Immature natural killer cell (primary cell): ENCODE measurements at places on chromosomes 2 and 18.

DNA sequence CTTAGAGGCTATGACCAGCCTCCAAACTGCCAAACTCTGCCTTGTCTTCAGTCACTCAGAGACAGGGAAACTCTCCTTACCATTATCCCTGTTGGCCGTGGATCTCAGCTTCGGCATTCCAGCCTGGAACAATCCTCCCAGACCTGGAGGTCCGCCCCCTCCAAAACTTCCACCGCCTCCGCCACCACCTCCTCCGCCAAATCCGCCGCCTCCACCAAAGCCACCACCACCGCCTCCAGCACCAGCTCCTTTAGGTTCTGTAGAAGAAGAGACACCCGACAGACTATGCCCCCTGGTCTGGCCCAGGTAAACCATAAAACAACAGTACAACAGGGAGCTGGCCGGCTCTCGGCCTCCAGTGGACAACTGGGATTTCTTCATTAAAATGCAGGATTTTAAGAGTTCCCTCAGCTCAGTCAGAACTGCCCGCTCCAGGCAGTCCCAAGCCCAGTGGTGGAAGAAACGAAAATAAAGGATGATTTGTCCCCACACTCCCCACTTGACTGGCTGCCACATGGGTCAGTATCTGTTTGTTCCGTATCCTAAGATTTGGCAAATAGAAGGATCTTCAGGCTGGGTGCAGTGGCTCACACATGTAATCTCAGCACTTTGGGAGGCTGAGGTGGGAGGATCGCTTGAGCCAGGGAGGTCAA, 22.4 kb downstream of the WIPF1 start:
- no peak for DNase-seq

DNA sequence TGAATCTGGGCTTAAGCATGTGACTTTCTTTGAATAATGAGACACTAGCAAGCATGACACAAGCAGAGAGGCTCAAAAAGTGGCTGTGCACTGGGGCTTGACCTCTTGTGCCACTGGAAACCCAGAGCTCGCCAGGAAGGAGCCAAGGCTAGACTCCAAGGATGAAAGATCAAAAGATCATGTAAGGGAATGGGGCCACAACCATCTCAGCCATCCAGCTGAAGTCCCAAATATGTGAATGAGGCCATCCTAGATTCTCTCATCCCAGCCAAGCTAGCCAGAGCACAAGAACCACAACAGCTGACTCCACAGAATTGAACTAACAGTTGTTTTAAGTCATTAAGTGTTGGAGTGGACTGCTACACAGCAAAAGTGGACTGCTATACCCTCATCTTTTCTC, 288.1 kb downstream of the CCDC178 start:
- no peak for DNase-seq

DNA sequence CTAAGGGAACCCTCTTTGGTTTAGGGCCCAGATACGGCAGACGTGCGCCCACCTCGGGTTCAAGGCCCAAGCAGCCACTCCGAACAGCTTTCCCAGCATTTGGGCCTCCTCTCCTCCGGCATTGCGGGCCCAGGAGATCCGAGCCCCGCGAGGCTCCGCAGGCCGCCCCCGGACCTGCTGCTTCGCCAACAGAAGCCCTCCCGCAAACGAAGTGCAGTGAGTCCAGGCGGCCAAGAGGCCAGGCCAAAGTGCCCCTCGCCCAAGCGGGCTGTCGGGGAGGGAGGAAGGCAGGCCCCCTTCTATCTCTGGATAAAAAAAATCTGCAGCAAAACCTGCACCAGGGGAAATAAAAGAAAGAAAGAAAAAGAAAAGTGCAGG, 6.0 kb downstream of the EN1 start:
- no peak for DNase-seq

- no peak for DNase-seq
These were observed 7.9 kb downstream of the TMEM18 start for GRCh38 chr2:669323-669722.

GRCh38 chr2:190596993-190597392, 51.9 kb upstream of the NAB1 start:
- DNase-seq = no peak

- no peak for DNase-seq
These were observed 126.4 kb upstream of the EPAS1 start for GRCh38 chr2:46170611-46171350.

DNA sequence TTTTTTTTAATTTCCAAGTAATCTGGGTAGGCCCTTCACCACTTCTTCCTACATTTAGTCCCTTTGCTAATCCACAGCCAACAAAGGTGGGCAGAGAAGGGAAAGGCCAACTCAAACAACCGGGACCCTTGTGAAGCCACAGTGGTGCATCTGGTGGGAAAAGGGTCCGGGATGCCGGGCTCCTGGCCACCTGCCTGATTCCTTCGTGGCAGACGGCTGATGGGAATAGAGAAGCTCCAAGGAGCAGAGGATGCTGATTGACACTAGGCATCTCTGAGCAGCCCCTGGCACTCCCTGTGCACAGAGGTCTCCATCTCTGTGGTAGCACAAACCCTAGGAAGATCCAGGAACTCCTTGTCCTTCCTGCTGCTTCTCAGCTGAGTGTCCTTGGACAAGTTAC, 37.0 kb downstream of the POLR1A start:
- no peak for DNase-seq

GRCh38 chr2:24451805-24452501, 39.1 kb upstream of the NCOA1 start:
- peak; percentile 22 for DNase-seq

DNA sequence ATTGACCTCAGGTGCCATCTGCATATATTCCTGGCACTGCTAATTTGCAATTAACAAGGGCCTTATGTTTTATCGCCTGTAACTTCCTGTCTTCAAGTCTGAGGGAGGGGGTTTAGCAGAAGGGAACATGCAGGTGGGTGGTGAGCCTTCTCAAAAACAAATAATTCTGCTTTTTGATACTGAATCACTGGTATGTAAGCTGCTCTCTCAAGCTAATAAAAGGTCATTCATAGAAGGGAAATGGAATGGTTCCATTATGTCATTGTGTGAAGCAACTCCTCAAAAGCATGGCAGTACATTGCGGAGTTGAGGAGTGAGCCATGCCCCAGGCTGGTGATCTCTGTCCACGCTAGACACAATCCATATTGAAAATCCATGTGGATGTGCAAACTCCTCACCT, 414.8 kb upstream of the ID2 start:
- no peak for DNase-seq

GRCh38 chr2:109375656-109376055, 238.1 kb downstream of the SEPTIN10 start:
- no peak for DNase-seq

- no peak for DNase-seq
These were observed 50.6 kb downstream of the CD8B2 start for GRCh38 chr2:106537791-106538191.

- no peak for DNase-seq
These were observed 405.9 kb downstream of the XIRP2 start for GRCh38 chr2:167293943-167294775.

- no peak for DNase-seq
These were observed 161.6 kb upstream of the NCK2 start for GRCh38 chr2:105582952-105583660.

- no peak for DNase-seq
These were observed 74.9 kb upstream of the KLF7 start for GRCh38 chr2:207240649-207241048.

DNA sequence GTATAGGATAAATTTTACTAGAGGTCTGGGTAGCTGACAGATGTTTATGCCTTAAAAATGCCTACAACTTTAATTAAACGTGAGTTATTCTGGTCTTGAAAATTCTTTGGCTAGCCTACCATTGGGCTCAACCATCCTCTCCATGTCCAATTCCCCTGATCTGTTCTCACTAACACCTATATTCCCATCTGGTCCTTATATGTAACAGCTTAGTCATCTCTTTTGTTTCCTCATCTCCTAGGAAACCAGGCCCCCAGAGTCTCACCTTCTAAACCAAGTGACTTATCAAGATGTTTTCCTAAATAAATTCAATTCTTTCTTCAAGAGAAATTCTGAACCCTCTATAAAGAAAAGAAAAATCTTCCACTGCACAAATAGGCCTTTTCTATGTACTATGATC, 148.5 kb downstream of the TTC32 start:
- no peak for DNase-seq

DNA sequence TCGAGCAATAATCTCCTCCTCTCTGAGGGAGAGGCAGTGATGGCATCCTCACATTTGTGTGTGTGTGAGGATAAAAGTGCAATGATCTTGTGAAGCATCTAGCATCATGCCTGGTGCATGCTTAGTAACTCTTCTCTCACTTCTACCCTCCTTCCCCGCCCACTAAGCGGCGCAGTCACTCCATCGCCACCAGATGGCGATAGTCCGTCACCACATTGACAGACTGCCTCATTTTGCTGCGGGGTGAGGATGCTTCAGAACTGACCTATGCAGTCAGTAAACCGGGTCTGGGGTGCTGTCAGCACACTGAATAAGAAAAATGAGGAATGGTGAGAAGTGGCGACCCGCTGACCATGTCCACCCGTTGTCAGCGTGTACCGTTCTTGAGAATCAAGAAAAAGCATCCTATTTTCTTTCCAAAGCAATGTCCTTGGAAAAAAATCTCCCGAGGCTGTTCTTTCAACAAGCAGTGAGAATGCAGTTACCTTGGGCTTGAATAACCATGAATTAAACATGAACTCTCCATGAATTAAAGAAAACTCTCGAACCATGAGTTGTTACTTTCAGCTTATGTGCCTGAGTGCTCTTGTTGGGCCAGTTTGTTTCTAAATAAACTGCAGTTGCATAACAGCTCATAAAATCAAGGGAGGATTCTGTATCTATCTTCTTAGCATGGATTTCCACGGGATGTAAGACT, 37.3 kb upstream of the TMEM177 start:
- DNase-seq = peak; percentile 46

GRCh38 chr18:48754993-48755473, 195.7 kb downstream of the SMAD7 start:
- DNase-seq = no peak

GRCh38 chr18:28059861-28060260, 117.1 kb downstream of the CDH2 start:
- DNase-seq = no peak

DNA sequence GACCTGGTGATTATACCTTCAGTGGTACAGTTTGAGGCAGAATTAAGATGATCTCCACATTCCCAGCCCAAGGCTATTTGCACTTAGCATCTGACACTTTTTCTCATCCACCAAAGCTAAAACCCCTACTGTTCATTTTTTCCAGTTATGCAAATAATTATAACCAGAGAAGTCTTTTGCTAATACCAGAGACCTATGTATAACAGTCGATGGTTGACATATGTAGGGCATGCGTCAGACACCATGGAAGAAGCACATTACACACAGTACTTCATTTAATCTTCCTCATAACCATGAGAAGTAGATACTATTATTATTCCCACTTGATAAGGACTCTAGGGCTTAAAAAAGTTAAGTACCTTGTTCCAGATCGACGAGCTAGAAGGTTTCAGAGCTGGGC, 36.5 kb downstream of the AP1S3 start:
- no peak for DNase-seq

DNA sequence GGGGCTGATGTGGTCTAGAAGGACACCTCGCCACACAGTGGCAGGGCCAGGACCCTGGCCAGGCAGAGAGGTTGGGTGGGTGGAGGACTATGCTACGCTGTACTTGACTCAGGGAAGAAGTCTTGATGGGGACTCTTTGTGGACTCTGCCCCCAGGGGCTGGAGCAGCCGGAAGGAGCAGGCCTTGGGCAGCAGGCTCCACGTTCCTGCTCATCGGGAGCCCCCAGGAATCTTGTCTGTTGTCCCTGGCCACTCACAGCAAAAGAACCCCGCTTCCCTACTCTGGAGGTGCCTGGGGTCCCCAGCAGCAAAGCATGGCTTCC, 79.0 kb downstream of the POLR1A start:
- DNase-seq = no peak

GRCh38 chr2:175805442-175806124, 196.5 kb downstream of the LNPK start:
- no peak for DNase-seq

DNA sequence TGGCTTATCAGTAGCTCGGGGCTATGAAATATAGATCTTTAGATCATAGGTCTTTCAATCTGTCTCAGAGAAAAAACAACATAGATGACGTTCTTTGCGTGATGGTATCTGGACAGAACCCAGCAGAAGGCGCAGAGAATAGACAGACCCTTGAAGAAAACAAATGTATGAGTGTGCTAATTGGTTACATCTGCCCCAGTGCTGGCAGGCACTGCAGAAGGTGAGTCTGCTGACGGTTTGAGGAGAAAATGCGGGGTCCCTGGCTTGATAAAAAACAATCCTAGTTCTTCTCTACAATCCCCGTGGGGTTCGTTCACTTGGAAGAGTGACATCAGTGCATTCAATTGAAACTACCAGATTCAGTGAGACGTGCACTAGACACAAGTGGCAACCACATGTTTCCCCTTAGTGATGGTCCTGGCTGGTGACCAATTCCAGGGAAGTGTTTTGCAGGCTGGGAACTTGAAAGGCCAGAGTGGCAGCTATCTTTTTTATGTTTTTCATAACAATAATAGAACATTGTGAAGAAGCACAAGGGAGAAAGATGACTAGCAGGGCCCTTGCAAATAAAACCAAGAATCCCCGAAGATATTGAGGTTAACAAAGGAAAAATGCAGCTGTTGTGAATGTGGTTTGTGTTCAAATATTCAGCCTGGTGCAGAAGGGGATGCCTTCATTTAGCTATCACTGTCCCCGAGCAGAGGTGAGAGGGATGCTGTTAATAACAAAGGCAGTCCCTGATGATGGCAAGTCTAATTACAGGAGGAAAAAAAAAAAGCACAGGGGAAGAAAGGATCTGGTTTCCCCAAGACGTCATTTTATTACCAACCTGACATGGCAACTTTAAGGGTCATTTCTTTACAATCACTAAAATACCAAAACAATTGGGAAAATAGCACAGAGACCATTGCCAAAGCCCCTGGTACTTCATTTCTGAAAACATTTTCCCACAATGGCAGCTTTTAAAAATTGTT, 337.6 kb upstream of the FIGN start:
- DNase-seq = no peak

DNA sequence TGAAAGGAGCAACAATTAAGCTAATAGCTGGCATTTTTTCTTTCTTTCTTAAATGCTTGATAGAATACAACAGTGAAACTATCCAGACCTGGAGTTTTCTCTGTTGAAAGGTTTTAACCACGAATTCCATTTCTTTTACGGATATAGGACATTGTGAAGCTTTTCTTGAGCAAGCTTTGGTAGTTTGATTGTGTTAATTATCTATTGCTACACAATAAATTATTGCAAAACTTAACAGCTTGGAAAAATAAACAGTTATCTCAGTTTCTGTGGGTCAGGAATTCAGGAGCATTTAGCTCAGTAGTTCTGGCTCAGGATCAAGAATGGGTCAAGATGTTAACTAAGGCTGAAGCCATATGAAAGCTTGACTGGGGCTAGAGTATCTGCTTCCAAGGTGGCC, 11.7 kb downstream of the PHOSPHO2 start:
- DNase-seq = no peak

- no peak for DNase-seq
These were observed 80.4 kb downstream of the MYO3B start for GRCh38 chr2:170258382-170258781.

DNA sequence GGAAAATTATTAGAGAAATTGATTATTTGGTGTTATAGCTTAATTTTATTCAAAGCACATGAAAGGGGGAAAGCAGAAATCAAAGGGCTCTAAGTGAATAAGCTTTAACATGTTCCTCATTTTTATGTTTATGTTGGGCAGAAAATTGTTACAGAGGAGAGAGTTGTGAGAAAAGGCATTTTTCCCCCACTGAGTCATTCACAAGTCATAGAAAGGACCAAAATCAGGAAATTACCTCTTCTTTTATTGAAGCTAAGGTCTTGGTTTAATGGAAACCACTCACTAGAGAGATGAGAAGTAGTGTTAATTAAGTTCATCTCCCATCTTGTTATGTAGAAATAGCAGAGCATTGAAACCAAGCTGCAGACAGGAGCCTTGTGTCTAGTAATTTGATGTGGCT, 175.3 kb upstream of the THUMPD2 start:
- DNase-seq = no peak

GRCh38 chr18:77062518-77063003, 70.0 kb downstream of the MBP start:
- peak; percentile 75 for DNase-seq
